ENCODE measurements at places on chromosomes 6 and 20.

GRCh38 chr20:43925801-43926200 is 11.1 kb downstream of the TOX2 start:
- DNase-seq = peak; percentile 28

DNA sequence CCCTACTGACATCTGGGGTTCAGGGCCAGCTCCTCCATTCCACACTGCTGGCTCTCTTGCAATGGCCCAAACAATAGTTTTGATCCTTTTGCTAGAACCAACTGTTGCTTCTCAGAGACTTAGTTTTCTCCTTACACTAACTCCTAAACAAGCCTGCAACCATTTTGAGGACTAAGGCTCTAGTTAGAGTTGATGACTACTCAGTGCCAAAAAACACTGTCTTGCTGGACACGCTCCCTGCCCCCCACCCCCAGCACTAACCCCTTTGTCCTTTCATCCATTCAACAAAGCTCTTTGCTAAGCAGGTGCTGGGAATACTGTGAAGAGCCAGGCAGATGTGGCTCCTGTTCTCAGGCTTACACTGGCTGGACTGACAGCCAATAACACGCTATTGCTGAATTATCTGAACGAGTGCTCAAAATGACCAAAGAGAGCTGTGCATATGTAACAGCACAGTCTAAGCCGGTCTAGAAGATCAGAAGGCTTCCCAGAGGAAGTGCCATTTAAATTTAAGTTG is 17.6 kb downstream of the GCLC start:
- peak; percentile 48 for DNase-seq

- DNase-seq = no peak
Observed at GRCh38 chr6:135537741-135538301, 40.3 kb upstream of the AHI1 start.

GRCh38 chr6:34688956-34689355 is 7.6 kb downstream of the ILRUN start:
- DNase-seq = no peak

GRCh38 chr6:154156135-154156896 is 117.3 kb downstream of the OPRM1 start:
- peak; percentile 33 for DNase-seq

DNA sequence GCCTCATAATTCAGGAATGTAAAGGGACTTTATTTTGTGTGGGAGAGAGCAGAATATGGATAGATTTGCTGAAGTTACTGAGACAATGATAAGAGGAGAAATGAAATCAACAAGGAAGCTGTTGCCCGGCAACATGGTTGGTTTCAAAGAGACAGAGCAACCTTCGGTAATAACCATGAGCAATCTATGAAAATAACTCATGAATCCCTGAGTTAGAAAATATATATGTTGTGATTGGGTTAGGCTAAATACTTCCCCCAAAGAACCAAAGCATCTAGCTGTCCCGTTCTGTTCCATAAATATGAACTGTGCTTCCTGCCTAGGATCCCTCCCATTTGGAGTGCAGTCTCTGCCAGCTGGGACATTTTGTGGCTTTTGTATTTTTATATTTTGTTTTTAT is 23.1 kb downstream of the SERPINB1 start:
- no peak for DNase-seq

DNA sequence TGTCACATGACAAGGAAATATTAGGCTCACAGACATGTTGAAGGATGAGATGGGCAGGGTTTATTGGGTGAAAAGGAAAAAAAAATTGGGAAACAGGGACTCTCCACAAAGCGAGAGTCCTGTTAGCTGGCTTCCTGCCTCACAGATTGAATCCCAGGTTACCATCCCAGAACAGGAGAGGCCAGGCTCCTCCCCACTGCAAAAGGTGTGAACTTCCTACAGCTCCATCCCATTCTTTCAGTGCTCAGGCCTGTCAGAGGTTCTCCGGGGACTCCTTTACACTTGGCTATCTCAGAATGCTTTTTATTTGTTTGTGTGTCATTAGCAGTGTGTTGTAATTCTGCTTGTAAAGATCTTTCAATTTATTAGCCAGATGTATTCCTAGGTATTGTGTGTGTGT is 115.1 kb downstream of the ADTRP start:
- DNase-seq = no peak

GRCh38 chr20:56755201-56755600 is 126.1 kb downstream of the TFAP2C start:
- no peak for DNase-seq

DNA sequence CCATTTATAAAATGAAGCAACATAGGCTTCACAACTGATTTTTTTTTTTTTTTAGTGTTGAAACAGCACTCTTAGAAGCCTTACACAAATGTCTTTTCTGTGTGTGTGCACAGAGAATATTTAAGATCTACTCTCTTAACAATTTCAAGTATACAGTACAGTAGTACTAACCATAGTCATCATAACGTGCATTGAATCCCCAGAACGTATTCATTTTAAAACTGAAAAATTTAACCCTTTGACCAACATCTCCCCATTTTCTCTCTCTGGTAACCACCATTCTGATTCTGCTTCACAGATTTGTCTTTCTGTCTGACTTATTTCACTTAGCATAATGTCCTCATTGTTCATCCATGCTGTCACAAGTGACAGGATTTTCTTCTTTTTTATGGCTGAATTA is 475.6 kb downstream of the RFPL4B start:
- DNase-seq = no peak

DNA sequence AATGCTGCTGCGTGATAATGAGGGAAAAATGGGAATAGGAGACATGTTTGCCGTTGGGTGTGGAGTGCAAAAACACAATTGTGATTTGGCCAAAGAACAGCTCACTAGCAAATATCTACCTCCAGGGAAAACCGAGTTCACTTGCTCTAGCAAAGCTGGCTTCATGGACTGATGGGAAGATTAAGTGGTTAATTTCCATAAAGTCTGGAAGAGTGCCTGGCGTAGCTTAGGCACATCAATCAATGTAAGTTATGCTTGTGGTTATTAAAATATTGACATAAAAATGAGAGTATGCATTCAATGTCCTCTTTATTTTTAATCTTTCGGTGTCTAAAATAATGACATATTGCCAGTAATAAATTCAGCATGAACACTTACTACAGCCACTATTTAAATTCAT is 267.5 kb downstream of the SMOC2 start:
- no peak for DNase-seq

All from NCI-H345 (cell line).